ENCODE measurements at places on chromosomes 7 and 10. TPM values are rescaled to one million over a fixed set of nuclear protein-coding genes. Genes with fewer than 3 reads are reported as not detected.

AGR2 gene
- total RNA-seq: 1.2 TPM

NPY gene
- total RNA-seq: 41.2 TPM

DNA sequence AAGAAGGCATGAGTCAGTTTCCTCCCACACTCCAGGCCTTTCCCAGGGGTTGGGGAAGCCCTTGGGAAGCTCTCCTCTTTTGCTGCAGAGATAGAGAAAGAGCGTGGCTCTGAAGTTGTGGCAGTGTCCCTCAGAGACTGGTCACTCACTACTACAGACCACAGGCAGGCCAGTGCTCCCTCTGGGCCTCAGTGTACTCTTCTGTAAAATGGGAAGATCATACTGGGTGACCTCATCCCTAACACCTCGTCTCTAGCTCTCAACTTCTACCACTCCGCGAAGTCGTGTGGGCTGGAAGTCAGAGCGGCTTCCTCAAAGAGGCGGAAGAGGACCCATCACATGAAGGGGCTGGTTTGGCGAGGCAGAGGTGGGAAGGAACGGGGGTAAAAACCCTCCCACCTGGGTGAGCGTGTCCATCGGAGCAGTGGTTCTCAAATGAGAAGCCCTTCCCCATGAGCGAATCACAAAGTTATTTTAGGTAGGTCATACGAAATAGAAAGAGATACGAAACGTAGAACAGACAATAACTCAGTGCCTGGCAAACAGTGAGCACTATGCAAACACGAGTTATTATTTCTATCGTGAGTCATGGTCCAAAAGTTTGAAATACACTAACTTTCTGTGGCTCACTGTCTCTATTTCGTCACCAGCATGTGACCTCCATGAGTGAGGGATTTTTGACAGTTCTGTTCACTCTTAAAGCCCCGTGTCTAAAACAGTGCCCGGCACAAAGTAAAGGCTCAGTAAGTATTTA, 32.7 kb downstream of the PRKAG2 start:
- DNase-seq: no peak

DNA sequence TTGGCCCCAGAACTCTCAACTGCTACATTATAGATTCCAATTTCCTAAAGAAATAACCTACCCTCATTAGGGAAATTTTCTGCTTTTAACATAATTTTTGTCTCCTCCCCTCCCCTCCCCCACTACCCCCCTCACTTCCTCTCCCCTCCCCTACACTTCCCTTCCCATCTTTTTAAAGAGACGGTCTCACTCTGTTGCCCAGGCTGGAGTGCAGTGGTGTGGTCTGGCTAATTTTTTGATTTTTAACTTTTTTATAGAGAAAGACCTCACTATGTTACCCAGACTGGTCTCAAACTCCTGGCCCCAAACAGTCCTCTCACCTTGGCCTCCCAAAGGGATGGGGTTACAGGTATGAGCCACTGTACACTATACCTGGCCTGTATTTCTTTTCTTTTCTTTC, 30.5 kb upstream of the C1GALT1 start:
- DNase-seq: no peak

DNA sequence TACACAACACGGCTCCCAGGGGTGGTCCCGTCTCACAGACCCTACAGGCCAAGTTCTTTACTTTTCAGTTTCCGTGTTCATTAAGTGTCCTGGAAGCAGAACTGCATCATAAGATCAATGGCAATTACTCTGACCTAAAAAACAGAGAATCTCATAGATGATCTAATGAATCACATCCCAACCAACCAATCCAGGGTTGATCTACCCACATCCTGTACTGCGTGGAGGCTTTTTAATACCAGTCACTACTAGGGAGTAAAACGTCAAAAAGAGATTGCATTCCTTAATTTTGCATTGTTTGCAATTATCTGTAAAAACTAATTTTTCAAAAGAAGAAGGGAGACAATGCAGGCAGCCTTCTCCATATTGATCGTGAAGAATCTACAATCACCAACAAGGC, 72.6 kb downstream of the PARD3 start:
- DNase-seq: no peak

- DNase-seq: no peak
Observed at GRCh38 chr7:115600207-115600606, 430.4 kb downstream of the TFEC start.

DNA sequence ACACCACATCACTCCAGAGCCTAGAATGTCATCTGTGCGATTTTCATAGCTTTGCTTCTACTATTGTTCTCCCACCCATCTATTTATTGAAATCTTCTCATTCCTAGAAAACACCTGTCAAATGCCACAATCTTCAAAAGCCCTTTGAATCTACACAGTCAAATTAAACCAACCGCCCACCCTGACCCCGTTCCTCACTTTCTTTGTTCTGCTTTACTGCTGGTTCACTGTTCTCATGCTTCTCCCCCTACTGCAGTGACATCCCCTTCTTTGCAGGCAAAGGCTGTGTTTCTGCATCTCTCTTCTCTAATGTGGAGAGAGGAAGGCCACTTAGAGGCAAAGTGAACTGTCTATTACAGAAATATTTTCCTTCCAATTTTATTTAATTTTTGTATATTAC, 152.4 kb upstream of the NEBL start:
- DNase-seq: no peak

GRCh38 chr7:22499044-22499443, 944 bp downstream of the STEAP1B start:
- DNase-seq: no peak

DNA sequence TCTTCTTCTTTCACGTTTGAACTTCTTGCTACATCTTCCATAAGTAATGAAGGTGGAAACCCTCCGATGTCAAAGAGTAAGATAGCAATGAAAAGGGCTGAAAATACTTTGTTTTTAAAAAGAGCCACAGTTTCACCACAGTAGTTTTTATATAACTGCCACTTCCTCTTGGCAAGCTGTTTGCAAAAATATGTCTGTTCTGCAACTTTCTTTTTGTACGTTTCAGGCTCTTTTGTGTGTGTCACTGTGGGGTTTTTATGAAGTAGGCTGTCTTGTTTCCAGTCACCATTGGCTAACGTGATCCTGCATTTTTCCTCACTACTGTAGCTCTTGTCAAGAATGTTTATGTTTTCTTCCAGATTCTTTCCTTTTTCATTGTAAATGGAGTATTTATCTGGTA, 55.6 kb downstream of the SLC16A9 start:
- no peak for DNase-seq

DNA sequence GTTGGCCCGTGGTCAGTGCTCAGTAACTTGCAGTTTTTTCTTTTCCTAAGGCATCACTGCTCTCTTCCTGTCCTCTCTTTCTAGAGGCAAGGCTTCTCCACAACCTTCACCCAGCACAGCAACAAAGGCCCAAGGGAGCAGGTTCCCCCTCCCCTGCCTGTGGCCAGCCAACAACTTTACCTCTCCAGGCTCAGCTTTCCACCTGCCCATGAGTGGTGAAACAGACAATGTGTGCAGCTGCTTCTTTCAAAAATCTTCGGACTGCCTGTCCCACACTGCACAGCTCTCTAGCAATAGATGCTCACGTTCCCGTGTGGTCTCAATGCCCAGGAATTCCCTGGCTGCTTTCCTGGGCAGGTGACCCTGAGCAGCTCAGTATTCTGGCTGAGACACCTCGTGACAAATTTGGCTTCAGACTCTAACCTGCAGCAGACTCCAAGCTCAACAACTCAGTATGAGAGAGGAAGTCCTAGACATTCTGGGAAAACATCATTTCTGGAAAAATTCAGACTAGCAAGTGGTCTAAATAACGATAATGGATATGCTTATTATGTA, 28.9 kb upstream of the TMEM72 start:
- no peak for DNase-seq

Data from frontal cortex (tissue), 4 donors.